Cardiac septum (tissue), 1 donor: ENCODE measurements at places on chromosomes 12 and 14. TPM values are rescaled to one million over a fixed set of nuclear protein-coding genes. Genes with fewer than 3 reads are reported as not detected.
A peak's percentile ranks its signal among the peaks of the same experiment; 100 is the strongest.

DNA sequence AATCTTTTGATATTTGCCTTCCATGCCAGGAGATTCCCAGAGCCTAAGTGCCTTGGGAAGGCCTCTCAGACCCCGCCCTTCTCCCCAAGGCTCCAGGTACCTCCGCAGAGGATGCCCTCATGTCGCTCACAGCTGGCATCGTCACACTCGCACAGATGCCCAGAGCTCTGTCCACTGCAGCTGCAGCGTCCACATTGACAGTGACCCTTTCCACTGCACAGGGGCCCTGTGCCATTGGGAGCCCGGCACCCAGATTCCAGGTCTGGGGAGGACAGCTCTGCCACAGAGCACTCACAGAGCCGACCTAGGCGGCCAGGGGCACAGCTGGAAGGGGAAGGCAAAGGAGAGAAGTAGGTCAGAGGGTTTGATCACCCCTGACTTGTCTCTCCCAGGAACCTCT is 12.3 kb upstream of the CSAD start:
- DNase-seq = no peak

DNA sequence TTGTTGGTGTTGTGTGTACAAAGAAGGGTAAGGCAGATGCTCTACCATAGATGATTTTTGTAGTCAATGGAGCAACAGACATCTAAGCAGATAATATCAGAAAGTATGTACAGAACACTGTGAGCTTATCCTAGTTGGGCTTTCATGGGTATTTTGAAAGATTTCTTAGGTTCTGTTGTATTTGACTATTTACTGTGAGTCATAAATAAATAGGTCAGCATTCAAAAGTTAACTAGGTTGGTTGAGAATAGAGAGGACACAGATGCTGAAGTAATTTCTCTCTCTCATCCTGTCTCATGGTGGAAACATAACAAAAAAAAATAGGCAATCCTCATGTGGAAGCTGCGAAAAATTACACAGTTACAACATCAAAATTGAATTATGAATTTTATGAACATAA is 413.5 kb downstream of the CCDC91 start:
- DNase-seq = no peak

DNA sequence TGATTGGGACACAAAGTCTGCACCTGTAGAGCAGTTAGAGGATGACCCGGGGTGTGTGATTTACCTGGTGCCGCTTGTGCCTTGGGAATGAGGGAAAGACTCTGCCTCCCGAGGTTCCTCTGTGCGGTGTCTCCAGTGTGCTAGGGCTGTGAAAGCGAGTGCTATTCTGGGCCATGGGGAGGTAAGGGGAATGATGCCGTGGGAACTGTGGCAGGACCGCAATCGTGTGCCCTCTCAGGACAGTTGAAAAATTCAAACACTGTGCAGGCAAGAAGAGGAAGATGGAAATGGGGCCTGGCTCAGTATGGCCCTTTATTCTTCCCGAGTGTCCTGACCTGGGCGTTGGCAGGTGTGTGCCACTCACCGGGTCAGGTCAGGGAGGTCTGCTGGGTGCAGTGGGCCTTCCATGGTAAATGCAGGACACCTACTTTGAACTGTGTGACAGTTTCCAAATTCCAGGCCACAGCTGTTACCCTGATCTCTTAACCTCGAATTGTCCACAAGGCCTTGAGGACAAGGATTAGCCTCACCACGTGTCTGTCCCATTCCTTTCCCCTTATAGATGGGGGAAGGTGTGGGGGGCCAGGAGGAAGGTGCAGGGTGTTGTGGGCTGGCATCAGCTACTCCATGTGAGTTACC is 1.4 kb downstream of the SIVA1 start:
- no peak for DNase-seq

GRCh38 chr12:6821591-6822425 is at the start of gene GPR162:
Gene GPR162 (plus strand): TSS chr12:6821821. CDS start chr12:6823899, 2,078 bp downstream.
- no peak for DNase-seq

DNA sequence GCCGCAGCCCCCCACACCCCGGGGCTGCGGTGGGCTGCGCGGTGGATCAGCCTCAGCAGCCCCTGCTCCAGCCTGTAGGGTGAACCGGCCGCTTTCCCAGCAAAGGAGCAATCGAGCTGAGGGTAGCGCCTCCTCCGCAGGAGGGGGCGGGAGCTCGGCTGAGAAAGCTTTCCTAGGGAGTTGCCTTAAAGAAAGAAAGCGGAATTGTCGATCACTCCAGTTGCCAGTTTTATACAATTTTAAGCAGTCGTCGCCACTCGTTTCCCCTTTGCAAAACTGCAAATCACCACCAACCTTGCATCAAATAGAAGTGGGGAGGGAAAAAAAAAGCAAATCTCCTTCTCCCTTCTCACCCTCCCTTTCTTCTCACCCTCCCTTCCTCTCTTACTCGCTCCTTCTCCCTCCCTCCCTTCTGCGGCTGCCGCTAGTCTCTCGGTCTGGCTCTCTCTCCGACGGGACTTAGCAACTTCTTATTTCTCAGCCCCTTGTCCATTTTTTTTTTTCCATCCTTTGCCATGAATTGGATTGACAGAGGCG is at the start of gene PDE3A:
TSS of gene PDE3A (plus strand) at position 424 of the 537 bp plus-strand sequence. CDS start 748 bp downstream, outside the sequence.
- peak; percentile 77 for DNase-seq

DNA sequence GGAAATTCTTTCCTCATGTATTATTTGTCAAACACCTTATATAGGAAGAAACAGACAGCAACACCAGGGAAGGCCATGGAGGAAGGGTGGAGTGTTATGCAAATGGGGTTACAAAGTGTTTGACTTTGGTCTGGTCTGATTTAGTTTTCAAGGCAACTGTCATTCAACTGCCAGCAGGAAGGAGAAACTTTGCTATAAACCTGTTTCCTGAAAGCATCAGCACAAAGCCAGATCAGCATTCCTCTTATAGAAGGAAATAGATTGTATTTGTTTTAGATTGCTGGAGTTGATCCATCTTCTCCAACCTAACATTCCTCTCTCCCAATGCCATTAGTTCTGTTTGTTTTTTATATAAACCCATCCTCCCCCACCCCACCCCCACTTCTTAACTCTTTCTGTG is 65.7 kb downstream of the STAB2 start:
- DNase-seq = no peak

- peak; percentile 63 for DNase-seq
Measured at GRCh38 chr14:101069666-101070362, 166.3 kb upstream of the RTL1 start.

DNA sequence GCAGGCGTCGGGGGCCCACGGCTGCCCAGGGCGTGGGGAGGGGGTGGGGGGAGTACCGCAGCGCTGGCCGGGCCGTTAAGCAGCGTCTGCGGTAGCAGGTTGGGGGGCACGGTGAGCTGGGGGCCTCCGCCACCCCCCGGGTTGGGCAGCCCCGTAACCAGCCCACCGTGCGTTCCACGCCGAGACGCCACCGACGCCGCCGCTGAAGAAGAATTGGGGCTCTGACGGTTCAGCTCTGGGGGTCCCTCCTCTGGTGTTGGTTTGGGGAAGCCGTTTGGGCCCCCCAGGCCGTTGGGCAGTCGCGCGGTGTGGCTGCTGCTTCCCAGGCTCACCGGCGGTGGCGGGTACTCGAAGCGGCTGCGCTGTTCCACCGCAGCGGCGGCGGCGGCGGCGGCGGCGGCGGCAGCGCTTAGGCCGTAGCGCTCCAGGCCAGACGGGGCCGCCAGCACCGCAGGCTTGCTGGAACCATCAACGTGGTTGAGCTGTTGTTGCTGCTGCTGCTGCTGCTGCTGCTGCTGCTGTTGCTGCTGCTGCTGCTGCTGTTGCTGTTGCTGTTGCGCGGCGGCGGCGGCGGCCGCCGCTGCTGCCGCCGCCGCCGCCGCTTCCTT is 1.5 kb downstream of the IRF2BPL start:
- no peak for DNase-seq

DNA sequence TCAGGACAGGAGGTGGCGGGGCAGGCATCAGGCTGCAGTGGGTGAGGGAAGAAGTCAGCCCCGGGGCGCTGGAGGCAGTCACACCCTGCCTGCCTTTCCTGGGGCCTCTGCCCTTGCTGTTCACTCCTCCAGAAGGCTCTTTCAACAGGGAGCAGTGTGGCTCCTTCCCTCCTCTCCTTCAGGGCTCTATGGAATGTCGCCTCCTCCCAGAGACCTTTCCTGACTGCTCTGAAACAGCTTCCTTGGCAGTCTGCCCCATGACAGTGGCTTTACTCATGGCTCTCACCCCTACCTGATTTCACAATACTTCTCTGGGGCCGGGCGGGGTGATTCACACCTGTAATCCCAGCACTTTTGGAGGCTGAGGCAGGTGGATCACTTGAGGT is 7.1 kb downstream of the RHOF start:
- no peak for DNase-seq

DNA sequence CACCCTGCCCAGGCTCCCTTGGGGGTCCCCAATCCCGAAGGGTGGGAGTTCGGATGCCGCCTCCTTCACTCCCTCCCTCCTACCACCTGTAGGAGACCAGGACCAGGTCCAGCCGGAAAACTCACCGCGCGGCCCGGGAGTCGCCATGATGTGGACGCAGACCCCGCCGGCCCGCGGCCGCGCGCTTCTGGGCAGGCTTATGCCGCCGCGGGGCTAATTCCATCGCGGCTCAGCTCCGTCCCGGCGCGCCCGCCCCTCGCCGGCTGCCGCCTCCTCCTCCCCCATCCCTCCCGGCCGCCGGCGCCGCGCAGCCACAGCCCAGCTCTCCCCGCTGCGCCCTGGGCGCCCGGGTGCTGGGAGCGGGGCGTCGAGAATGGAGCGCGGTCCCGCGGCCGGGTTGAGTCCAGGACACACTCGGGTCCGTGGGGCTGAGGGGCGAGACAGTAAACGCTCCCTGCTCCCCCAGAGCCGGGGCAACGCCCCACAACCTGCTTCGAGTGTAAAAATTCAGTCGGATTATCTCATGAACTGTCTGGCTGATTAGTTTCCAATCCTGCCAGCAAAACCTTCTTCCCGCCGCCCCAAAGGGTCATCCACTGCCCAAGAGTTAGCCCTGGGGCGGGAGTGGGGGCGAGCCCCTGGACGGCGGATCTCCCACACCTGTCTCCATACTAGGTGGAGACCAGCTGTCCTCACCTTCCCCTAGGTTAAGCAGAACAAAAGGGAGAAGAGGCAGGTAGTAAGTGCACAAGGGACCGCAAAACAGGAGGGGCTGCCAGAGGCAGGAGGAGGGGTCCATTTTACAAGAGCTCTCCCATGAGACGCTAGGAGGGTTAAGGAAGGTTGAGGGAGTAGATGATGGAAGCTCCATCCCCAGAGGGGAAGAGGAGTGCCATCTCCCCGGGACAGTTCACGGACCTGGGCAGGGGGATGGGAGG is at the start of gene ANO2:
TSS of gene ANO2 (minus strand) at position 189 of the 938 bp plus-strand sequence. CDS start at position 147, 42 bp downstream.
- DNase-seq = no peak

DNA sequence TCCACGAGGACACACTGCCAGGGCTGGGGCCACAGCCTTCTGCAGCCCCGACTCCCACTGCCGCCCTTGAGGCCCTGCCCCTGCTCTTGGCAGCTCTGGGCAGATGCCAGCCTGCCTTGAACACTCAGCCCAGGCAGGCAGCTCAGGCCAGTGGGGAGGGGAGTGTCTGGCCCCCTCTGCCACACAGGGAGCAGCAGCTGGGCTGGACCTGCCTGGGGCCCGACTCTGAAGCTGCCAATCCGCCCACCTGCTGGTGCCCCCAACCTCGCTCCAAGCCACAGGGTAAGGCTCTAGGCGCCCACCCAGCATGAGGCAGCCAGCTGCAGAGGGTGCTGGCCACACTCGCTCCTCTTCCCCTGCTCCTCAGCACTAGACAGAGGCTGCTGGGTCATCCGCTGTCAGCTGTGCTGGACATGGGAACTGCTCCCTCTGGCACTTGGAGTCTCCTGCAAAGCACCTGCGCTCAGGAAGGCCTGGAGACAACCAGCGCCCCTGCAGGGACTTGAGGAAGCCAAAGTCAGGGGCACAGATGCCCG is 24.6 kb upstream of the NUDT14 start:
- DNase-seq = no peak

DNA sequence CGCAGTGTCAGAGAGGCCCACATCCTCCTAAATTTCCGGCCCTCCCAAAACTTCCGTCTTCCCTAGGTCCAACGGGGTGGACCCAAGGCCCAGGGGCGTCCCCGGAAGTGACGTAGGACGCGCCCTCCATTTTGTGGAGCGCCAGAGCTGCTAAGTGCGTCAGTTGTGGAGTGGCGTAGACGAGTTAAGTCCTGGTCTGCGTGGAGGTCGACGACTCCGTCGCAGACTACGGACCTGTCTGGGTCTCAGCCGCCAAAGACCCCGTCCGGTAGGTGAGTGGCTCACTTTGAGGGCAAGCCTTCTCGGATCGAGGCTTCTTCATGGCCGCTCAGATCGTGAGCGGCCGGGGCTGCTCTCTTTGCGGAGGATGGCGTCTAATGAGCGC is at the start of gene SRSF5:
TSS of gene SRSF5 (plus strand) at position 159 of the 385 bp plus-strand sequence. CDS start 1,015 bp downstream, outside the sequence.
- peak; percentile 99 for DNase-seq

DNA sequence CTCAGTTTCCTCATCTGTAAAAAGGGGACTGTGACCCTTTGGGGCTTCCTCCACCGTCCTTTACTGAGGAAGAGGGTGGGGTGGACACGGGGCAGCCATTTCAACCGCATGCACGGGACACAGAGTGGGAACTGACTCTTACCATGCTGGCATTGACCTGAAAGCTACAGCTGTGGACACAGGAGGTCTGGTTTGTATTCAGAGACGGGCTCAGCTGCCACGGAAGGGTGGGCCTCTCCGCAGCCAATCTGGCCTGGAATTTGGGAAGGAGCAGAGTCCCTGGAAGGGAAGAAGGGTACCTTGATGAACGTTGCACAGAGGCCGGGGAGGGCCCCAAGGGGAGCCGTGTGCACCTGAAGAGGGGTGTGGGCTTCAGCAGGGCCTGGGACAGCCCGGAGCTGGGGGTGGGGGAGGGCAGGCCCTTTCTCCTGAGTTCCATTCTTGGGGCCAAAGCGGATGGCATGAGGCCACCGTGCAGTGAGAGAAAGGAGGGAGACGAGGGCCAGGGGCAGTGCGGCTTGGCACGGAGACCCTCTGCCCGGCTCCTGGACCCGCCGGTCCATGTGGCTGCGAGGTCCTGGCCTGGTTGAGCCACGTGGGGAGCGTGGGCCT is 14.5 kb downstream of the TNFAIP2 start:
- DNase-seq = no peak

The ZNF605 gene
- 12.6 TPM for total RNA-seq

The ITGA7 gene
- 806 TPM for total RNA-seq

The PGF gene
- total RNA-seq = 9.4 TPM

The PROX2 gene
- total RNA-seq = not detected

The LPAR5 gene
- total RNA-seq = 2.6 TPM

The NFE2 gene
- total RNA-seq = 1.2 TPM

The RNASE7 gene
- not detected for total RNA-seq

The SLC39A5 gene
- not detected for total RNA-seq

The SPX gene
- 10.0 TPM for total RNA-seq

The SCN8A gene
- 0.19 TPM for total RNA-seq

The KLRC2 gene
- total RNA-seq = not detected
